HTR-8/SVneo (cell line): ENCODE measurements at places on chromosomes 12 and 14.

DNA sequence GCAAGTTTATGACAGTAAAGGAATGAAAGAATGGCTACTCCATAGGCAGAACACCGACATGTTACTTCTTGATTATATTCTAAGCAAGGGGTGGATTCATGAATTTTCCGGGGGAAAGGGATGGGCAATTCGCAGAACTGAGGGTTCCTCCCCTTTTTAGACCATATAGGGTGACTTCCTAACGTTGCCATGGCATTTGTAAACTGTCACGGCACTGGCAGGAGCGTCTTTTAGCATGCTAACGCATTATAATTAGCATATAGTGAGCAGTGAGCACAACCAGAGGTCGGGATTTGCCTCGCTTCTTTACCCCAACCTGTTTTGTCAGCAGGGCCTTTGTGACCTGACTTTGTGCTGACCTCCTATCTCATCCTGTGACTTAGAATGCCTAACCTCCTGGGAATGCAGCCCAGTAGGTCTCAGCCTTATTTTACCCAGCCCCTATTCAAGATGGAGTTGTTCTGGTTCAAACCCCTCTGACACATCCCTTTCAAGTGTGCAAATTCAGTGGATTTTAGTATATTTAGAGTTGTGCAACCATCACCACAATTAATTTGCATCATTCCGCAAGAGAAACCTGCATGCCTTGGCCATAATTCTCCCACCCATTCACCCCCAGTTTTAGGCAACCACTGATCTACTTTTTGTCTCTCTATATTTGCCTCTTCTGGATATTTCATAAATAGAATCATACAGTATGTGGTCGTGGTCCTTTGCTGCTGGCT is 27.4 kb downstream of the PALS1 start:
- DNase-seq: no peak

GRCh38 chr12:91316161-91316906 is 133.7 kb upstream of the DCN start:
- DNase-seq: no peak

GRCh38 chr14:72651081-72651480 is 242.8 kb downstream of the DPF3 start:
- DNase-seq: peak; percentile 78

- no peak for DNase-seq
These were observed 81.4 kb upstream of the KRAS start for GRCh38 chr12:25332143-25332542.

- no peak for DNase-seq
These were observed 118.4 kb upstream of the FZD10 start for GRCh38 chr12:130043685-130044406.

GRCh38 chr12:107873223-107873622 is 98.7 kb downstream of the ASCL4 start:
- DNase-seq: no peak

DNA sequence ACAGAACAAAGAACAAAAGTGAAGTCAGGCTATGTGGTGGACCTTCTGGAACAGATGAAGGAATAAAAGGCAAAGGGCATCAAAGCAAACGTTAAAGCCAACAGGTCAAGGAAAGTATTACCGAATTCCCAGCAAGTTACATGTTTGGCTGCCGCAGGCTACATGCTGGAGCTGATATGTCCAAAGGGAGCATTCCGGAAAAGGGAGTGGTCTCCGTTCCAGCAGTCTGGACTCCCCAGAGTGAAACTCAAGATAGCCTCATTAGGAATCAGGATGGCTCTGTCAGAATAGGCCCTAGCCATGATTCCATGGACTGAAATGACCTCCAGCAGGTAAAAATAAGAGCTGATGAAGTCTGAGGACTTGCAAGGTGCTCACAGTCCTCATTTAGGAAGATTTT is 379.8 kb upstream of the PRICKLE1 start:
- no peak for DNase-seq

DNA sequence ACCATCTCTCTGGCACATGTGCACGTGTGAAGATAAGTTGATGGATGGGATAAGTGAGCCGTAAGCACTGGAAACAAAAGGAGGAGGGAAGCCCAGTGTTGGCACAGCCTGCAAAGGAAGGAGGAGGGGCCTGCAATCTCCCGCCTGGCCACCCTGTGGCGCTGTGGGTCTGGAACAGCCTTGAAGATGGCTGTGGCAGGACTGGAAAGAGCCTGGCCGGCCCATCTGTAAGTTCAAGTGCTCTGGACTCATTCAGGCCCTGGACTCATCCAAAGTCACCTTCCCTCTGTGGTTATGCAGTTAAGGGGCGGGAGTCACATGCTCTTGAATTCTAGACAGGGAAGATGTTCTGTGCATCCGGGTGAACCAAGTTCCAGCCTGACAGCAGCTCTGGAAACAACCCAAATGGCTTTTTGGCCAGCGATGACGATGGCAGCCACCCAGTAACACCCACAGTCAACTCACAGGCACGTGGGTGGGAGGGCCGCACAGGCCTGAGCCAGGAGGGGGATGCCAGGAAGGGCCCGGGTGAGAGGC is 50.4 kb downstream of the CHGA start:
- peak; percentile 43 for DNase-seq

DNA sequence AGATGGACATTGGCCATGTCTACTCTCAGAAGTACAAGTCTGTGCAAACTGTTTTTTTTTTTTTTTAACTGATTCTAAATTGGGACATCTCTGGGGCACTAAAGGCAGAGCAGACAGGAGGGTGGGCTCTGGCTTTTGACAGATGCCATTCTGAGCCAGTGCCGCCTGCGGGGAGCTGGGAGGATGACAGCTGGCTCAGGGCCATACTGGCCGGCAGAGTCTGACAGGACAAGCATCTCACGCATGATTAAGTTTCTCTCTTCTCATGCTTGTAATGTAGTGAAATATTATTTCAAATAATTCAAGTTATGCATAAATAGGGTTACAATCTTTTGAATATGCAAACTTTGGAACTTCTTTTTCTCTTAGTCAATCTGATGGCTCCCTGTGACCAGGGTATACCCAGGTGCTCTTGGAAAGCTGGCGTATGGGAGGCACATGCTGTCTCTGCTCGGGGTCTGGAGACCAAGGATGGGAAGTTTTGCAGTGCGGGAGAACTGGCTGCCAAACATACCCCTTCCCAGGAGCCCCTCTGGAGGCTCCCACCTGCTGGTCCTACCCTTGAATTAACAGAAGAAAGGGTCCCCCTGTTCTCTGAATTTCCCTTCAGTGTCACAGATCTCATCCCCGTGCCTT is 7.6 kb downstream of the CDCA4 start:
- no peak for DNase-seq

DNA sequence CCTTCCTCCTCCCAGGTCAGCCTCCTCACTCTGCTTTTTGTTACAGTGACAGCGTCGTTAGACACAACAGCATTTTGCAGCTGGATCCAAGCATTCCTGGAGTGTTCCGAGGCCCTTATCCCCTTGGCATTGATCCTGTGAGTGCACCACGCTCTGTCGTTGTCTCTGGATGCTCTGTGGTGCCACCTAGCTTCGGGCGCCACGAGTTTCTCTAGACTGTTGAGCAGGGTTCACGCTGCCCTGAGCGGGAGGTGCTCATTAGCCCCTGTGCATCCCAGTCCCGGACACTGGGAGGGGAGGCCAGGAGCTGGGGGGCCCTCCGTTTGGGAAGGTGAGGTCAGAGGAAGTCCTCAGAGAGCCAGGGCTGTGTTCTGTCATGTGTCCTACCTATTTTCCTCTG is 17.3 kb upstream of the DNAH10 start:
- DNase-seq: no peak

- DNase-seq: peak; percentile 73
These were observed at the start of gene RASSF8 for GRCh38 chr12:25958428-25959070. Gene RASSF8, plus strand, starts transcription at chr12:25958682. Its CDS starts 96,662 bp downstream, at chr12:26055344.

- DNase-seq: no peak
These were observed 143.5 kb upstream of the FKBP4 start for GRCh38 chr12:2651068-2651965.

DNA sequence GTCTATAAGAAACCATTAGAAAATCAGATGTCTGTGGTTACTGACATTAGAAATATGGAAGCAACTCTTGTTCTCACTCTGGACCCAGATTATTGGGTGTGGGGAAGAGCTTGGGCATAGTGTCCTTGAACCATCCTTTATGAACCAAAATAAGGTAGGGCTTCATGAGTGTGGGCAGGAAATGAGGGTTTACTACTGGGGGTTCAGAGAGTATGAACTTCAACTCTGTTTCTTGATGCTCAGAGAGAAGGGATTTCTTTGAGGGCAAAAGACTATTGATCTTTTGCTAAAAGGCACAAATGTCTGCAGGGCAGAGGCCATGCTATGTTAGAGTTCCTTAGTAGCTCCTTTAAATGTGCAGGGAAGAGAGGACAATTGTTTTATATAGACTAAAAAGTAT is 183.3 kb upstream of the ATP2B1 start:
- DNase-seq: no peak

GRCh38 chr12:52628841-52629240 is 10.5 kb upstream of the KRT73 start:
- DNase-seq: no peak

DNA sequence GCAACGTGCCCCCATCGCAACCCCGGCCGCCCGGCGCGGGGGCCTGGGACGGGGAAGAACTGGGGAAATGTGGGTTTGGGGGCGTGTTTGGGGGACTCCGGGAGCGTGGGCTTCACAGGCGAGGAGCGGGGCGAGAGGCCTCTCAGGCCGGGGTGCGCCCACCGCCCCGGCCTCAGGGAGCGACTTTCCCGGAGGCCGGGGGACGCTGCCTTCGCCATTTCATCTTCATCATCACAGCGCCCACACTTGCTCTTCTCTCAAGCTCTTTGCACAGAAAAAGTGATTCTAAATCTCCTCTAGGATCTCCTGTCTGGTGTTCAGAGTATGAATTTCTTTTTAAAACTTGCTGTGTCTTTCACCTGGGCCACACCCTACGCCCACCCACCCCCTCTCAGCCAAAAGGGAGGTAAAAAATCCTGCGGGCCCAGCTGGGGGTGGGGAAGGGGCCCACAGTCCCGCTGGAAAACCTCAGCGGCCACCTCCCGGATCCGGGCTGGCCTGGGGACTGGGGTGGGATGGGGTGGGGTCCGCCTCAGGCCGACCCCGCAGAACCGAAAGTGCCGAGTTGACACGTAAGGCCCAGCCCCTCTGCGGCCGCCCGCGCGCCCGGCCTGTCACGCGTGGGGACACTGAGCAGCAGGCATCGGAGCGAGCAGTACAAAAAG is 7.4 kb downstream of the CDKN1B start:
- no peak for DNase-seq

GRCh38 chr12:41103614-41104013 is 84.5 kb upstream of the PDZRN4 start:
- no peak for DNase-seq

DNA sequence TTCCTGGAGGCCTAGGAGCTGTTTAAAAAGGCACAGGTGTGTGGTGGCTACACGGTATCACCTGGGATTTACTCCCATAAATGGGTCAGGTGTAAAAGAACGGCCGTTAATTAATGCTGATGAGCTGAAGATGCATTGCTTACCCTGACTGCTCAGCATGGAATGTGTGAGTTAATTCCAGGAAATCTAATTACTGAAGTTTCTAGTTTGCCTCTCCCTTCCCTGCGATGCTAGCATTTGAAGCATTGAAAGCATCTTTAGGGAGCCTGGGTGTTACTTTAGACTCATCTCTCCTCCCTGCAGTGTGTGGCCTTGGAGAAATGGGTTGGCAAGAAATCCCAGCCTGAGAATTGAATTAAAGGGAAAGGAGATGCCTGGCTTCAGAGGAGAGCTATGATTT is 415.9 kb downstream of the FUT8 start:
- no peak for DNase-seq

DNA sequence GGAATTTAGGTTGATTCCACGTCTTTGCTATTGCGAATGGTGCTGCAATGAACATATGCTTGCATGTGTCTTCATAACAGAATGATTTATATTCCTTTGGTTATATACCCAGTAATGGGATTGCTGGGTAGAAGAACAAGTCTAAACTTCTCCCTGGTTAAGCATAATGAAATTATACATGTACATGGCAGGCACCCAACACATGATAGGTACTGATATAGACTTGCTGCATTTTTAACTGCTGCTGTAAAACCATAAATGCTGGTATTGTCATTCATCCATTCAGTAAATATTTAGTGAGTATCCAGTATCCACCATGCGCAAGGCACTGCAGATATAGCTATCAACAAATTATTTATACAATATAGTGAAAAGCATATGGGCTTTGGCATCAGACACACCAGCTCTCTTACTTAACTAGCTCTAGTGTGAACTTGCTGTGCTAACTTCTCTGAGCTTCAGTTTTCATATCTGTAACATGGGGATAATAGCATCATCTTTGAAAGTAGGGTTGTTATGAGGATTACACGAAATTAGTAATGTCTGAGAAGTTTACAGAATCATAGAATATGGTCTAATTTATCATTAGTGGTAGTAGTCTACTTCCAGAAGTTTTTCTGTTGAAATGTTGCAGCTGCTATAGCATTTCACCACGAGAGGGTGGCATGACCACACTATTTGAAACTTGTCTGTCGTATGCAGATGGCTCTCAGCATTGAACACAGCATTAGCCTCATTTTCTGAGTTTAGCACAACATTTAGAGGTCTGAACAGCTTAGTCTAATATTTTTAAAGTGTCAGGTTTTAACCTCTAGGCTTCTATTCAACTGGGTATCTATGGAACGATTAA is 32.0 kb upstream of the SEL1L start:
- peak; percentile 32 for DNase-seq

GRCh38 chr14:101181446-101182313 is 278.2 kb upstream of the RTL1 start:
- no peak for DNase-seq

DNA sequence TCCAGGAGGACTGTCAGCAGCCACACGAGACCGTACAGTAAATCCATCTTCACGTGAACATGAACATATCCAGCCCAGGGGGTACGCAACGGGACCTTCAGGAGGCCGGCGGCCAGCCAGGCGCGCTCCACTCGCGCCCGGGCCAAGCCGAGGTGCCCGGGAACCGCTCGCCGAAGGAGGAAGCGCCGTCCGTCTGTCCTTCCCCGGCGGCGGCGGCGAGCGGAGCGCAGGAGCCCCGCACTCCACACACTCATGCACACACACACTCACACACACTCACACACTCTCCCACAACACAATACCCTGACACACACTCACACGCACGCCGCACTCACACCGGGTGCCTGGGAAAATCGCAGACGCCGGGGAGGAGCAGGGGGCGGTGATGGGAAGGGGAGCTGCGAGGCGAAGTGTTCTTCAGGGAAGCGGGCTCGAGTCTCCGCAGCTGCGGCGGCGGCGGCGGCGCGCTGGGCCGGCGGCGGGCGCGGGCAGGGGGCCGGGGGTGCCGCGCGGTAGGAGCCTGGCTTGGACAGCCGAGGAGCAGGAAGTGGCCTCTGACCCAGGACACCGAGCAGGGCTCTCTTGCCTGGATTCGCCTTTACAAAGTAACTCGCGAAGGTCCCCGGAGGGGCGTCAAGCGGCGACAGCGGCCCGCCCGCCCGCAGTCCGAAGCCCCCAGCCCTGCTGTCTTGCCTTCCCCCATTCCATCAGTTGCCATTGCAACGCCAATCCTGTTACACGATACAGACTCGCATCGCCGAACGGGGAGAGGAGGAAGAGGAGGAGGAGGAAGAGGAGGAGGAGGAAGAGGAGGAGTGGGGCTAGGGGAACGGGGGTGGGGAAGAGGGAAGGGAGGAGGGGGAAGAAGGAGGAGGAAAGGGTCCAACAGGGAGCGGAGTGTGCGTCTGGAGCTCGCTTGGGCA is 601 bp downstream of the MDGA2 start:
- DNase-seq: peak; percentile 7

- no peak for DNase-seq
These were observed 8.4 kb upstream of the MYH7 start for GRCh38 chr14:23443881-23444280.
